Endothelial cell (in vitro differentiated cells): ENCODE measurements at places on chromosomes 5 and 9. TPM values are rescaled to one million over a fixed set of nuclear protein-coding genes. Genes with fewer than 3 reads are reported as not detected.

Gene OR1N1
- total RNA-seq: not detected

Gene SPINK4
- not detected for total RNA-seq

Gene ECM2
- not detected for total RNA-seq

Gene FREM1
- total RNA-seq: 2.9 TPM

Gene PCA3
- total RNA-seq: 0.62 TPM

Gene SKIC3
- total RNA-seq: 80.4 TPM

Gene CARD9
- 0.41 TPM for total RNA-seq

Gene KIF12
- total RNA-seq: 0.26 TPM

GRCh38 chr5:94304146-94304545, 314.3 kb downstream of the KIAA0825 start:
- no peak overlapping the region for H3K4me3 ChIP-seq
- no peak for DNase-seq
- no peaks in the 10 kb centered on the region for H3K27me3 ChIP-seq

DNA sequence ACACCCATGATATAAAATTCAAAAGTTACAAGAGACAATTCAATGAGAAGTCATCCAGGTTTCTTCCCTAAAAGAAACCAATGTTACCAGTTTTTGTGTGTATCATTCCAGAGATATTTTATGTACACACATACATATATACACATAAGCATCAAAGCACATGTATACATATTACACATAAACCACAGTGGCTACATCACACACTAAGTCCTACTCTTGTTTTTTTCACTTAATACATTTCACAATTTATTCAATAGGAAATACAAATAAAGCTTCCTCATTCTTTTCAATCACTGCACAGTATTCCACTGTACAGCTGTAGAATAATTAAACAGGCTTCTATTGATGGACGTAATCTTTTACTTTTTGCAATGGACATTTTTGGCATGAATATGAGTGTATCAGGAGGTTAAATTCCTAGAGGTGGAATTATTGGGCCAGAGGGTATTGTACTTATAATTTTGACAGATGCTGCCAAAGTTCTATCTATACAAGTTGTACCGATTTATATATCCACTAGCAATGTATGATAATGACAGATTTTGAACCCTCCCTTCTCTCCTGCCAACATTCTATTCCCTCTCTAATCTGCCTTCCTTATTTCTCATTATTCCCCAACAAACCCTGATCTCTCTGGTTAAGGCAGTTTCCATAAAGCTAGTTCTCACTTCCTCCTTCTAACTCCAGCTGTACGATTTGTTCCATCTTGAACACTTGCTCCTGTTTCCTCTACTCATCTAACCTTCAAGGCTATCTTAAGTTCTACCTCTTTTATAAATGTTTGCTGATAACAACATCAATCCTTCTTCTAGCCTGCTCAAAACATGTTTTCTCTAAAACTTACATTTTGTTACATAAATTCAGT, 35.2 kb downstream of the MRPS27 start:
- peaks cover 2% of the 10 kb centered on the region for H3K27me3 ChIP-seq

DNA sequence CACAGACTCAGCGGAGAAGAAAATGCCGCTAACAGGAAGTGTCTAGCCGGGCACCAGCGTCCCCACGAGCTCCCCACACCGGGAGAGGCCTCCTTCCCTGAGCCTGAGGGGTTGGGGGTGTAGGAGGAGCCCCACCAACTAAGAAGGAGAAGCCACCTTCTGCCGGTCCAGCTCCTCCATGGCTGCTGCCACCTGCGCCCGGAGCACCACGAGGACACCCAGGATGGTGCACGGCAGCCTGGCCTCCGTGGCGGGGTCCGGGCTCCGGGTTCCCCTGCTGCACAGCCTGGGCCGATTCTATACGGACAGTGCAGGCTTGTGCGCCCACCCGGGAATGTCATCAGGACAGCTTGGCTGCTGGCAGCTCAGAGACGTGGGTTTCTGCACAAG, 297 bp downstream of the LCN8 start:
- DNase-seq: no peak
- H3K27ac ChIP-seq: no peak overlapping the region
- H3K36me3 ChIP-seq: peaks cover 3% of the 10 kb centered on the region
- H3K27me3 ChIP-seq: peaks cover 12% of the 10 kb centered on the region
- no peak overlapping the region for H3K4me3 ChIP-seq
- H3K4me1 ChIP-seq: no peaks in the 10 kb centered on the region

DNA sequence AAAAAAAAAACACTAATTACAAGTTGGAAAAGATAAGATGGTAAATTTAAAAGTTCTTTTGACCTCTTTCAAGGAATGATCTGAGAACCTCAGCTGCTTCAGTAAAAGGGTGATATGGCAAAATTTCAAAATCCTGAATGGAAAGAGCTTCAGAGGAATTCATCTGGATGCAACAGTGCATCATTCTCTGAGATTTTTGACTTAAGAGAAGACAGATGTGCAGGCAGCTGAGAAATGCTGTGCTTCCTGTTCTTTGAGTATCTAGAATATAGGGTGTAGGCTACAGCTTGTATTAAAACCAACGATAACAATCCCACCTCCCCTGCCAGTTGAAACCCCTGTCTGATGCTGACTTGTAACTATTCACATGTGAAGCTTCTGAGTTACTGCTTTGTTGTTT, 6.2 kb downstream of the FRMPD1 start:
- no peaks in the 10 kb centered on the region for H3K36me3 ChIP-seq
- H3K27ac ChIP-seq: no peak overlapping the region
- no peak overlapping the region for H3K4me3 ChIP-seq
- peaks cover 9% of the 10 kb centered on the region for H3K27me3 ChIP-seq

DNA sequence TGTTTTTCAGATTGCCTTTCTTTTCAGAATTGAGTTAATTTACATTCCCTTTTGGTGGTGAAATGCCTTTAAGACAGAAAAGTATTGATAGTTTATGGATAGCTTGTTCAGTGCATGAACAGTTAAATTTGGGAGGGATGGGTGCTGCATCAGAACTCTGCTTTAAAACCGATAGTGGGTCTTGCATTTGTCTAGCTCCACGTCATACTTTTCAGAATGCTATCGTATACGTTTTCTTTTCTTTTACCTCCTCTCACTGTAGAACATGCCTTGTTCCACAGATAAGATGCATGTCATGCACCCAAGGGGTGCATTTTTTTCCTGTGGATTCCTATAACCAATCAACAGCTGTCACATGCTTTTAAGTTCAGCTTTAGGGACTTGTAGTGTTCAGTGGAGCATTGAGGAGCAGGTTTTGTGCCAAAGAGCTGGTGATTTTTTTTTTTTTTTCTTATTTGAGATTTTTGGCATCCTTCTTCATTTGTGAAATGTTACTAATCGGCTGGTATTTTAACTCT, 2.3 kb downstream of the SLC44A1 start:
- H3K36me3 ChIP-seq: peaks cover 6% of the 10 kb centered on the region
- H3K4me3 ChIP-seq: peak overlapping the region; percentile 96
- H3K27ac ChIP-seq: no peak overlapping the region
- DNase-seq: no peak
- H3K4me1 ChIP-seq: peaks cover 46% of the 10 kb centered on the region

GRCh38 chr9:100427366-100428263, 672 bp downstream of the MSANTD3 start:
- peaks cover 21% of the 10 kb centered on the region for H3K4me1 ChIP-seq
- H3K27me3 ChIP-seq: peaks cover 11% of the 10 kb centered on the region
- DNase-seq: peak; percentile 47
- H3K36me3 ChIP-seq: peaks cover 12% of the 10 kb centered on the region

DNA sequence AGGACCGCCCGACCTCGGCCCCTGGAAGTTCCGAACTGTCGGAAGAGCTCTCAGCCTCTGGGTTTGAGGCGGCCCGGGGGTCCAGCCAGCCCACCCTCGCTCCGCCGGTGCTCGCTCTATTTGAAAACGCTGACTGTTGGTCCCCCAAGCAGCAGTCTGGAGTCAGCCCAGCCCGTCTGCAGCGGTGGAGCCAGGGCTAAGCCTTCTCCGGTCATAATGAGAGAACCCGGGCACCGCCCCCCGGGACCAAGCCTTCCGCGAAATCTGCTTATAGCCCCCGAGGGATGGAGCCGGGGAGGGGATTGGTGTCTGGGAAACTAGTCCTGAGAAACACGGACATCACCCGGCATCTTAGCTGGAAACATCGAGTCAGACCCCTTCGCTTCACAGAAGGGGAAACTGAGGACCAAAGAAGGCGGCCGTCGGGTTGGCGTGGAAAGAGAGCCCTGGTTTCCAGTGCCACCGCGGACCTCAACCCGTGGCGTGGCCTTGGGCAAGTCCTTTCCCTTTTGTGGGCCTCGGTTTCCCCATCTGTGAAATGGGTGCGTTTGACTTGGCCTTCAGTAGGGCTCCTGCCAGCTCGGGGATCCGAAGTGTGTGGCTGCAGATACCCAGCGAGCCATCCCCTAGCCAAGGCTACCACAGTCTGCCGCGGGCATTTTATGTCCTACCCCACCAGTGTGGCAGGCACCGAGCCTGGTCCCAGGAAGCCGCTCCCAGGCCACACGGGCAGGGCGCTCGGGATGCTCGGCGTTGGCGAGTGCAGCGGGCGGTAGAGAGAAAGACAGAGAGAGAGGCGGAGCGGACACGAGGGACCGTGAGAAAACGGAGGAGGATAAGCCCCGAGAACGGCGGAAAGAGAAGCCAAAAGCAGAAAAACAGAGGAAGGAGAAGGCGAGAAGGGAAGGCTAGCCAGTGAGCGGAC, 857 bp downstream of the ADAM19 start:
- H3K27ac ChIP-seq: peak overlapping the region; percentile 87
- H3K4me3 ChIP-seq: peak overlapping the region; percentile 100
- H3K27me3 ChIP-seq: peaks cover 9% of the 10 kb centered on the region
- peaks cover 58% of the 10 kb centered on the region for H3K4me1 ChIP-seq
- peak; percentile 20 for DNase-seq

GRCh38 chr9:30020161-30020560, 2364.3 kb upstream of the ACO1 start:
- no peak overlapping the region for H3K27ac ChIP-seq
- H3K36me3 ChIP-seq: no peaks in the 10 kb centered on the region
- DNase-seq: no peak
- no peak overlapping the region for H3K4me3 ChIP-seq

- H3K4me1 ChIP-seq: peaks cover 6% of the 10 kb centered on the region
- H3K27ac ChIP-seq: no peak overlapping the region
- DNase-seq: no peak
- no peak overlapping the region for H3K4me3 ChIP-seq
- no peaks in the 10 kb centered on the region for H3K27me3 ChIP-seq
These were observed 161.4 kb upstream of the TRPC7 start for GRCh38 chr5:136526791-136527190.

- no peak overlapping the region for H3K27ac ChIP-seq
- no peaks in the 10 kb centered on the region for H3K36me3 ChIP-seq
- H3K4me1 ChIP-seq: no peaks in the 10 kb centered on the region
- H3K4me3 ChIP-seq: no peak overlapping the region
These were observed 136.3 kb downstream of the FOXD1 start for GRCh38 chr5:73312146-73312871.

DNA sequence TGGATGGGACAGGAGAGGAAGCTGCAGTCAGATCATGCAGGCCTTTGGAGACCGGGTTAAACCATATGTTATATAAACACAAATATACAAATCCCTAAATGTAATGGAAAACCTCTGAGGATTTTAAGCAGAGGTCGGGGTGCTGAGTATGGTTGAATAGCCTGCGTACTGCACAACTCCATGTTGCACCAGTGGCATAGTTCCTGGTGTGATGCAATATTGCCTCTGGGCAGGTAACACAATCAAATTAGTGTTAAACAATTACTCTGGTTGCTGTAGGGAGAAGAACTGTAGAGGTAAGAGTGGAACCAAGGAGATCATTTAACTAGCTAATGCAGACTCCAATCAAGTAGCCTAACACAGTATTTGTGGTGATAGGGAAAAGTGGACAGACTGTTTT, 21.3 kb upstream of the RNF145 start:
- H3K27me3 ChIP-seq: peaks cover 4% of the 10 kb centered on the region
- H3K4me1 ChIP-seq: no peaks in the 10 kb centered on the region
- no peaks in the 10 kb centered on the region for H3K36me3 ChIP-seq
- no peak overlapping the region for H3K4me3 ChIP-seq
- no peak overlapping the region for H3K27ac ChIP-seq
